ENCODE measurements at places on chromosomes 2 and 18. TPM values are rescaled to one million over a fixed set of nuclear protein-coding genes. Genes with fewer than 3 reads are reported as not detected.

- DNase-seq = no peak
- H3K4me1 ChIP-seq = peaks cover 5% of the 10 kb centered on the region
- H3K4me3 ChIP-seq = no peak overlapping the region
- no peaks in the 10 kb centered on the region for H3K27me3 ChIP-seq
- H3K27ac ChIP-seq = peak overlapping the region; percentile 68
These were observed 44.3 kb downstream of the FN1 start for GRCh38 chr2:215391531-215391930.

- no peak overlapping the region for H3K4me3 ChIP-seq
- no peak for DNase-seq
- no peak overlapping the region for H3K27ac ChIP-seq
- peaks cover 6% of the 10 kb centered on the region for H3K4me1 ChIP-seq
These were observed 260.0 kb downstream of the ATAD2B start for GRCh38 chr2:23666980-23667357.

GRCh38 chr2:180002198-180002770 lies 4.8 kb downstream of the CWC22 start:
- no peaks in the 10 kb centered on the region for H3K36me3 ChIP-seq
- H3K4me1 ChIP-seq = peaks cover 11% of the 10 kb centered on the region
- no peak overlapping the region for H3K27ac ChIP-seq
- no peak for DNase-seq

DNA sequence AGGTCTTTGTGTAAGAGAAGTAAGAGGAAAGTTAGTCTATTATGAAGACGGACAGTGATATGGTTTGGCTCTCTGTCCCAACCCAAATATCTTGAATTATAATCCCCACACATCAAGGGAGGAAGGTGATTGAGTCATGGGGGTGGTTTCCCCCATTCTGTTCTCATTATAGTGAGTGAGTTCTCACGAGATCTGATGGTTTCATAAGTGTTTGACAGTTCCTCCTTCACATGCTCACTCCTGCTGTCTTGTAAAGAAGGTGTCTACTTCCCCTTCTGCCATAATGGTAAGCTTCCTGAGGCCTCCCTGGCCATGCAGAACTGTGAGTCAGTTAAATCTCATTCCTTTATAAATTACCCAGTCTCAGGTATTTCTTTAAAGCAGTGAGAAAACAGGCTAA lies 67.6 kb downstream of the NEURL3 start:
- no peaks in the 10 kb centered on the region for H3K4me1 ChIP-seq
- no peak overlapping the region for H3K4me3 ChIP-seq
- no peaks in the 10 kb centered on the region for H3K36me3 ChIP-seq

DNA sequence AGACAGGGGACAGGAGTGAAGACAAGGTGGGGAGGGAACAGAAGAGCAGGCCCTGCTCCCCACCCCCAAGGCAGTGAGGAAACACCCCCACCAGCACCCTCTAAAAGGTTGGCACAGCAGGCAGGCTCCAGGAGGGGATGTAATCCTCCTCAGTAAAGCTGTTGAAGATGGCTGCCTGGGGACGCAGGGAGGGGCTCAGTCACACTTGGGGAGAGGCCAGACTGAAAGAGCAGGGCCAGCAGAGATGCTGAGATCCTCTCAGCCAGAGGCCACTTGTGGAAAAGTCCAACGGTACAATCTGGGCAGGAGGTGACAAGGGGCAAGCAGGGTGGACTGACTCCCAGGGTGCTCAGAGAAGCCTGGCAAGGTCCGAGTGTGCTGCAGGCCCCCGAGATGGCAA lies 154.8 kb upstream of the ID2 start:
- no peak overlapping the region for H3K27ac ChIP-seq
- H3K4me3 ChIP-seq = no peak overlapping the region
- H3K4me1 ChIP-seq = no peaks in the 10 kb centered on the region
- H3K27me3 ChIP-seq = no peaks in the 10 kb centered on the region

DNA sequence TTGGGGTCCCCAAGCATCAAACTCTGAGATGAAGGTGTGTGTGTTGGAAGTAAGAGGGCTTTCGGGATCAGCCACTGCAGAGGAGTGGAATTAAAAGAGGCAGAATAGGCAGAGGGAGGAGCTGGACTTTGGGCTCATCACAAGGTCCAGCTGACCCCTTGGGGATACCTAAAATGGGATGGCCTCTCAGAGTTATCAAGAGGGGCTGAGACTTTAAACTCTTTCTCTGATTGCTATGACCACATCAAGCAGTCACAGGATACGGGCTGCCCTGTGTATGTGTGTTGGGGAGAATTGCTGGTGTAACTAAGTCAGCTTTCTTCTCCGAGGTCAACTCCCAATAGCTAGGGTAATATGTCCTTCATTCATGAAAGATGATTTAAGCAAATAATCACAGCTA lies 127.7 kb upstream of the SLC14A2 start:
- no peak overlapping the region for H3K27ac ChIP-seq
- no peak overlapping the region for H3K4me3 ChIP-seq
- no peaks in the 10 kb centered on the region for H3K4me1 ChIP-seq
- no peak for DNase-seq
- no peaks in the 10 kb centered on the region for H3K36me3 ChIP-seq

- H3K4me1 ChIP-seq = peaks cover 9% of the 10 kb centered on the region
- no peaks in the 10 kb centered on the region for H3K27me3 ChIP-seq
- peak; percentile 8 for DNase-seq
- no peaks in the 10 kb centered on the region for H3K36me3 ChIP-seq
These were observed 981 bp downstream of the C2orf66 start for GRCh38 chr2:196808083-196808665.

DNA sequence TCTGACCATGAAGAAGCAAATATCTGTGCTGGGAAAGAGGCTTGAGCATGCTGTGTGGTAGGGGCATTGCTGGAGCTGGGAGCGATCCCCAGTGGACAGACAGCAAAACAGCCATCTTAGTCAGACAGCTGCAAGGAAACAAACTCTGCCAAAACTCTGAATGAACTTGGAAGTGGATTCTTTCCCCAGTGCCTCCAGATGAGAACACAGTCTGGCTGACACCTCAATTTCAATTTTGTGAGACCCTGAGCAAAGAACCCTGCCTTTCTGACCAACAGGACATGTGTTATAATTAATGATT lies 23.2 kb upstream of the FAP start:
- H3K4me3 ChIP-seq = no peak overlapping the region
- no peaks in the 10 kb centered on the region for H3K36me3 ChIP-seq
- H3K27me3 ChIP-seq = no peaks in the 10 kb centered on the region
- H3K4me1 ChIP-seq = peaks cover 13% of the 10 kb centered on the region

DNA sequence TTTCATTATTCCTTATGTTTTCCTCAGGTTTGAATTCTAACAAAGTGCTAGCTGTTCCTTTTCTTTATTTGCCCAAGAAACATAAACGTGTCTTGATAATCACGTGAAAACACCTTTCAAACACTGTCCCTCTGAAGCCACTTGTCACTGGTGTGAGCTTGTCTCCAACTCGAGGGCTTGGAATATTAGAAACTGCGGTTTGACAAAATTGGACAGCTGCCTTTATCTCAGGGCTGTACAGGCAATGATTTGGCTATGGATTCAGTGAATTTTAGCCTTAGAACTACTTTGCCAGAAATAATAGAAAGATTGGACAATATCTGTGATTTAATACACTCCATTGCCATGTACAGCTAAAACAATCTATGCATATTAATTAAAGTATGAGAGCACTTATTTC lies 763.0 kb upstream of the ACVR2A start:
- H3K4me3 ChIP-seq = no peak overlapping the region
- H3K4me1 ChIP-seq = peaks cover 28% of the 10 kb centered on the region
- H3K27ac ChIP-seq = no peak overlapping the region
- H3K27me3 ChIP-seq = no peaks in the 10 kb centered on the region
- no peak for DNase-seq

DNA sequence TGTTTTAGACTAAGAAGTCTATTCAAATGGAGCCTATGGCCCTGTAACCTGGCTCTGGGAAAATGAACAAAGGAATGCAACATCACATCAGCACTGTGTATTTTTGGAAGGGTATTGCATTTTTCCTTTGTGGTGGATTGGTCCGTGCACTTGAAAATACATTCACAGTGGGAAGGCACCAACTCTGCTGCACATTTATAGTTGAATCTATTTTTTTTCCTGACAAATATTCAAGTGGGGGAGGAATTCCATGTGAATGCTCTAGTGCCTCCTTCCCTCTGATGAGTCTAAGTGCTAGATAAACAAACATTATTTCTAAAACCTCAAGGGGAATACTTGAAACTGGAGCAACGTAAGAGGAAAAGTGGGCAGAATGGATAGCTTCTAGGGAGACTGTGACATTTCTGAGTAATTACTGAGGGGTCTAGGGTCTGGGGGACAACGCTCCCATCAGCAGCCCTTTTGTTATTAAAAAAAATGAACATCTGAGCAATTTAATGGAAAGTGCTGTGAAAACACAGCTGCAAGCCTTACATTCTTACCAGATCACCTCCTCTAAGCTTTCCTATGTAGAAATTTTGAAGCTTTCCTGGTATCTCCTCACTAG lies 208.2 kb downstream of the SLC8A1 start:
- DNase-seq = peak; percentile 72
- H3K4me3 ChIP-seq = no peak overlapping the region
- peak overlapping the region; percentile 55 for H3K27ac ChIP-seq
- no peaks in the 10 kb centered on the region for H3K36me3 ChIP-seq
- H3K27me3 ChIP-seq = no peaks in the 10 kb centered on the region
- peaks cover 35% of the 10 kb centered on the region for H3K4me1 ChIP-seq

GRCh38 chr2:63740020-63740419 lies 101.7 kb upstream of the UGP2 start:
- H3K27me3 ChIP-seq = no peaks in the 10 kb centered on the region
- H3K4me1 ChIP-seq = peaks cover 56% of the 10 kb centered on the region
- H3K36me3 ChIP-seq = no peaks in the 10 kb centered on the region

DNA sequence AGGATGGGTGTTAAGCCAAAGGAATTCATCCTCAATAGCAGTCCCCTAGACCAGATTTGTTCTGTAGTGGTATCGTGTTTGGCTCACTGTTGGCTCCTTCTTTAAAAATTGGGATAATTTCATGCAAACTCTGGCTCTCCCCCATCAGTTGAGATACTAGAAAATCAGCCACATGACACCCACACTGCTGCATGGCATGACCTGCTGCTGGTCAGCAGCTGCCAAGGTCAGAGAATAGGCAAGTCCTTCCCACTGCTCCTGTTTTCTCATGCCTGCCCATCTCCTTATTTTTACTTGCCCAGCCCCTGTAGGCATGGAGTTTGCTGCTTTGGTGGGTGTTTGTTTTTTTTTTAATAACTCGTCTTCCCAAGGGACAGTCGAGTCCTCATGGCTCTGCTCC lies 1.0 kb upstream of the SNRNP200 start:
- H3K4me3 ChIP-seq = peak overlapping the region; percentile 97
- H3K27me3 ChIP-seq = no peaks in the 10 kb centered on the region
- H3K36me3 ChIP-seq = peaks cover 22% of the 10 kb centered on the region

DNA sequence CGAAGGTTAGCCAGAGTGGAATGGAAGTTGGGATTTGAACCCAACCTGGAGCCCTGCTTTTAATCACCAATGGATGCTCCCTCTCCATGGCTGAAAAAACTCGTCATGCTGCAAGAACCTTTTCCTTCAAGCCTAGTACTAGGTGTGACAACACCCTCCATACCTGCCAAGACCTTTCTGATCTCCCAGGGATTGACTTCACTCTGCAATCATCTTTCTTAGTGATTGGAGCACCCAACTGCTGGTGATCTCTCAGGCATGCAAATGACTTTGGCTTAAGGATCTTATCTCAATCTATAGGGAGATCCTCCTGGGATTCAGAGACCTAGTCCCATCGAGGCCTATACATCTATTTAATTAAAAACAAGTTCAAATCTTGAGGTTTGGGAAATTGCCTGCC lies 23.5 kb upstream of the ITGB6 start:
- H3K4me3 ChIP-seq = peak overlapping the region; percentile 33

DNA sequence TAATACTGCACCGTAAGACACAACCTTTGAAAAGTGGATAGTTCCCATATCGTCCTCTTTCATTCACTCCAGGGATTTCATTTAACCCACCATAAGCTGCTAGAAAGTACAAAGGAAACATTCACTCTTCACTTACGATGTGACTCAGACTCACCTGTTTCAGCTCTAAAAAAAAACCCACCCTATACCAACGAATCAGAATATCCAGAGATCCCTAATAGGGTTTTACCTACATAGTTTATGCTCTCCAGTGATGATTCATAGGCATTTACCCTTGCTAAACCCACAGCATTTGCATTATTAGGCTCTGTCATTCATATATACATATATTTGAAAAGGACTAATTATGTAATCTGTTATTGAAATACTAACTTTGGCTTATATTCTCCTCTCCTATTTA lies 60.2 kb downstream of the PRPF40A start:
- no peaks in the 10 kb centered on the region for H3K4me1 ChIP-seq
- no peaks in the 10 kb centered on the region for H3K27me3 ChIP-seq
- DNase-seq = no peak
- H3K27ac ChIP-seq = no peak overlapping the region
- no peak overlapping the region for H3K4me3 ChIP-seq

- H3K36me3 ChIP-seq = no peaks in the 10 kb centered on the region
- no peak overlapping the region for H3K4me3 ChIP-seq
- H3K27ac ChIP-seq = no peak overlapping the region
- DNase-seq = no peak
These were observed 95.4 kb downstream of the CTAGE1 start for GRCh38 chr18:22322243-22322691.

DNA sequence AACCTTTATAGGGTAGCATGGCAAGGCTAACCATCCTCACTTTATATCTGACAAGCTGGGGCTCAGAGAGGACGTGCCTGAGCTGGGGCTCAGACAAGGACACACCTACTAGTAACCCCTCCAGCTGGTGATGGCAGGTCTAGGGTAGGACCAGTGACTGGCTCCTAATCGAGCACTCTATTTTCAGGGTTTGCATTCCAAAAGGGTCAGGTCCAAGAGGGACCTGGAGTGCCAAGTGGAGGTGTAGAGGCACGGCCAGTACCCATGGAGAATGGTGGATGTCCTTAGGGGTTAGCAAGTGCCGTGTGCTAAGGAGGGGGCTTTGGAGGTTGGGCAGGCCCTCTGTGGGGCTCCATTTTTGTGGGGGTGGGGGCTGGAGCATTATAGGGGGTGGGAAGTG lies 1.2 kb upstream of the DES start:
- H3K4me1 ChIP-seq = no peaks in the 10 kb centered on the region
- no peak overlapping the region for H3K27ac ChIP-seq
- DNase-seq = no peak
- H3K27me3 ChIP-seq = no peaks in the 10 kb centered on the region
- H3K4me3 ChIP-seq = no peak overlapping the region

The EPAS1 gene
- polyA plus RNA-seq = 45.2 TPM

The ELOA2 gene
- polyA plus RNA-seq = not detected

The CLEC4F gene
- not detected for polyA plus RNA-seq

The MYO7B gene
- polyA plus RNA-seq = not detected

The RAPGEF4 gene
- polyA plus RNA-seq = 0.22 TPM

The CNTNAP5 gene
- polyA plus RNA-seq = not detected

The GALR1 gene
- polyA plus RNA-seq = not detected

The SERPINB12 gene
- not detected for polyA plus RNA-seq

The SERPINB11 gene
- polyA plus RNA-seq = not detected

The TMEFF2 gene
- polyA plus RNA-seq = not detected

The HOXD9 gene
- polyA plus RNA-seq = 7.2 TPM

The FOXI3 gene
- not detected for polyA plus RNA-seq
